ENCODE measurements at places on chromosomes 6 and 20.
A peak's percentile ranks its signal among the peaks of the same experiment; 100 is the strongest.

DNA sequence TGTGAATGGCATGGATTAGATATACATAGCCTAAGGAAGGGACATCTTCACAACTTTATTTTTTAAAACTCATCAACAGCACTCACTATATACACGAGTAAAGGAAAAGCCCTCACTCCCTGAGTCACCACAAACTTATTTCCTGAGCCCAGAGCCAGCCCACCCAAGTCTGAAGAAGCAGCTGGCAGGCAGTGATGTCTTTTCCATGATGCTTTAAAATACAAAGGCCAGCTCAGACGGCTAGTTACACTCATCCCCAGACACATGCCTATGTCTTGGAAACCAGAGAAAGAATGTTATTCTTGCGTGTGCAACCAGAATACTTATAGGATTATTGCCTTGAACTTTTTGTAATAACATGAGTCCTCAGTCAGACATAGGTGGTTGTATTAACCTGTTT, 114.4 kb downstream of the ADGRG6 start:
- DNase-seq: peak; percentile 91

DNA sequence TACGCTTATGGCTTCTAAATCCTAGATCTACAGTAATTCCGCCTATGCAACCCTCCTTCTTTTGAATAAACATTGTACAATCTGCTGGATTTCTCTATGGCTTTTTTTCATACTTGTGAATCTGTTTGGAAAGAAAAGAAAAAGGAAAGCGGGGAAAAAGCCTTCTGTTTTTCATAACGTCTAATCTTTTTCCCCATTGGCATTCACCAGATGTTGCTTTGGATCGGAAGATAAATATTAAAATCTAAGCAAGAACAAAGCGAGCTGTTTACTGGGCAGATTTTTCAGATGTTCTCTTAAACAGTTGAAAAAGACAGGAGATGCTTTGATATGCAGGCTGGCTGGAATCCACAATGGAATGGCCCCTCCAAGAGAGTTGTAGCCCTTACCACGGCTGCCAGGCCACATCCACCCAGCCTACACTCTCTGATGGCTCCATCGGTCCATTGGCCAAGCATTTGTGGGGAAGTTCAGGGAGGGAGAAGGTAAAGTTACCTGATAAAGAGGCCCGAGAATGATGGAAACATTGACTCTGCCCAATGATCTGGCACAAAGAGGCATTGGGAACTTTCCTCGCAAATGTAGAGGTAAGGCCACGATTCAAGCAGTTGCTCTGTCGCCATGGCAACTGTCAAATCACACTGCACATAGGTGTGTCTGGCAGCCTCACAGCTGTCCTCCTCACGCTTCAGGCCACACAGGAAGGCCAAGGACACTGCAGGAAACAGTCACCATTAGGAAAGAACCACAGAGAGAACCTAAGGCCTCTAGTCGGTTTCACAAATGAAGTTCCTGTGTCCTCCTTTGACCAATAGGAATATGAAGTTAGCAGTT, 70.3 kb downstream of the PKHD1 start:
- no peak for DNase-seq

GRCh38 chr20:10547276-10548114, 112.4 kb downstream of the SLX4IP start:
- DNase-seq: no peak

GRCh38 chr20:48490961-48491831, 336.6 kb downstream of the PREX1 start:
- no peak for DNase-seq

DNA sequence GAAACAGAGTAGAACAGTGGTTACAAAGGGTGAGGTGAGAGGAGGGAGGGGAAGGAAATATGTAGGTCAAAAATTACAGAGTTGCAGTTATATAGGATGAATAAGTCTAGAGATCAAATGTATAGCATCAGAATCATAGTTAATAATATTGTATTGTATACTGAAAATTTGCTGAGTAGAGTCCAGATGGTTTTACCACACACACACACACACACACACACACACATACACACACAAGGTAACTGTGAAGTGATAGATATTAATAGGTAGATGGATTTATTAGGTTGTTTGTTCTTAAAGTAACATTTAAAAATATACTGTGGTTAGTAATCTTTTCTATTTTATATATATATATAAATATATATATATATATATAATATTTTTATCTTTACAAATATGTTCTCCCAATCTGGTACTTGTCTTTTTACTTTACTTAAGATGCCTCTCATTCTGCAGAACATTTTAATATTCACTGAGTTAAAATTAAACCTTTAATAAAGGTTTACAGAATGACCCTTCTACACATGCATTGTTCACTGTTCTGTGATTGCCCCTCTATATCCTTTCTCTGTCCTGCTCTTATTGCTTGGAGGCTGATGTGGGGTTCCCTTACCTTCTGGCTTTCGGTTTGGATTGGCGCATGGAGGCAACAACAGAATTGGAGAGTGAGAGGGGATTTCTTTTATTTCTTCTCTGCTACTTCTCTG, 408 bp downstream of the PTCHD4 start:
- DNase-seq: peak; percentile 14

- peak; percentile 67 for DNase-seq
These were observed 75.4 kb upstream of the TMEM244 start for GRCh38 chr6:129936329-129937165.

DNA sequence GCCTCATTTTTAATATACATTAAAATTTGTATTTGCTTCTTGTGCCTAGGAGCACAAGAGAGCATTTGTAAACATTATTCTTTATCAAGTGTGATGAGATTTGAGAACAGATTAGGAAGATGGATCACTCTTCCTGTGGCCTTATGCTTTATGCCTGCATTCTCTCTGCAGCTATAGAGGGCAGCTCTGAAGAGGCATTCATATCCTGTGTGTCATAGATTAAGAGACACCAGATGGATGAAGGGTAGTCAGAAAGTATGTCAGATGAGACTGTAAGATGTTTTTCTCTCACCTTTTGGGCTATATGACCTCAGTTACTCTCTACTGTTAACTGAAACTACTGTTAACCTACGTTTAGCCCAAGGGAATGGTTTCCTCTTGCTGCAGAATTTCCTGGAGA, 61.4 kb downstream of the DNAH8 start:
- no peak for DNase-seq

DNA sequence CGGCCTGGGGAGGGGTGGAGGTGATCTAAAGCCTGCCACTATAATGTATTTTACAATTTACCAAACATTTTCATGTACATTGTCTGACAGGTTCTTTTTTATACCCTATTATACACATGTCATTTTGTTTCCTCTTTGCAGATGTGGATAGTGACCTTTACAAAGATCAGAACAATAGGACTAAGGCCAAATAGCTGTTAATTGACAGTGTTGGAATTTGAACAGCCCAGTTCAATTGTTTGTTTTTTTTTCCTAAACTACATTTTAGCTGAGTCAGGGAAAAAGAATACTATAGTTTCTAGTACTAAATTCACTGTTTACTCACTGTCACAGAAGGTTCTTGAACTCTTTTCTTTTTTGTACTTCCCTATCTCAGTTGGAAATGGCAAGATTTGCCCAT, 40.2 kb downstream of the PGM3 start:
- no peak for DNase-seq

GRCh38 chr20:61067221-61067620, 184.8 kb upstream of the CDH4 start:
- no peak for DNase-seq

GRCh38 chr6:111680015-111680712, 74.5 kb upstream of the TRAF3IP2 start:
- peak; percentile 83 for DNase-seq

DNA sequence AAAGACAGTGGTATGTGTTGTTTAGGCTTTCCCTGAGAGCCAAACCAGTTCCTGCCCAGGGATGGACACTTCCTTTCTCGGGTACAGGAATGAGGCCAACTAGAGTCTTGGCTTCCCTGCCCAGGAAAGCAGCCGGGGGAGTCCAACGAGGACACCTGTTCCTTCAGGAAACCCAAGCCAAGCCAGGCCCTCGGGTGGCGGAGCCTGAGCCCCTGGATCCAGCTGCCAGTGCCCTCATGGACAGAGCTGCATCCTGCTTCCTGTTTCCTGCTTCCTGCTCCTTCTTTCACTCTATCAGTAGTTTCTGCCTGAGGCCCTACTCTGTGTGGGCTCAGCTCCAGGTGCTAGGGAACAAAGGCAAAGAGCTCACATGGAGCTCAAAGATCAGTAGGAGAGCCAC, 7.9 kb upstream of the SIRPA start:
- DNase-seq: no peak

- DNase-seq: no peak
These were observed 2.5 kb upstream of the FASTKD5 start for GRCh38 chr20:3162080-3162611.

DNA sequence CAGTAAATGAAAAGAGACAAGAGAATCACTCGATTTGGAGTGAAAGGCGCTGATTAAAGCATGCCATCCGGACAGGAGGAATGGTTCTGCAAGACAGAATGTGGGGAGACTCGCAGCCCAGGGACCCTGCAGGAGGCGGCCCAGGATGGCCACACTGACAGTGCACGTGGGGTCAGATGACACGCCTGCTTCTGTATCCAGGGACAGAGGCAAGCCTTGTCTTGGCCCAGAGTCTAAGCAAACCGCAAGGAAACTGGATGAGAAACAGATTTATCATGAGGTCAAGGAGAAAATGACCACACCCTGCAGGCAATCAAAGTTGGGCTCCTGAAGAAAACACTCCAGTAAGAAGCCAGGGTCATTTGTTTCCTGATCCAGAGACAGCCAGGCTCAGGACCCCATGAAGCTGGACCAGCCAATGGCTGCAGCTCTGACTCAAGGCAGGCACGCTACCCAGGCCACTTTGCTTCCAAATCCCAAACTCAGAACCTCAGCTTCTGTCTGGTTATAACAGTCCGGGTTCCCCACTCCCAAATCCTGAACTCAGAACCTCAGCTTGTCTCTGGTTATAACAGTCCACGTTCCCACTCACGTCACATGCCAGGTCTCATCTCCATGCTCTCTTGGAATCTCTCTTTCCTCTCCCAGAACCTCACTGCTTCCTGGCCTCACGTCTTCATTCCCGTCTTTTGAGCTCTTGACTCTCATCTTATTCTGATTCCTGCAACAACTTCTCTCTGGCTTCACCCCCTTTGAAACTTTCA, 144.9 kb upstream of the THBS2 start:
- no peak for DNase-seq

DNA sequence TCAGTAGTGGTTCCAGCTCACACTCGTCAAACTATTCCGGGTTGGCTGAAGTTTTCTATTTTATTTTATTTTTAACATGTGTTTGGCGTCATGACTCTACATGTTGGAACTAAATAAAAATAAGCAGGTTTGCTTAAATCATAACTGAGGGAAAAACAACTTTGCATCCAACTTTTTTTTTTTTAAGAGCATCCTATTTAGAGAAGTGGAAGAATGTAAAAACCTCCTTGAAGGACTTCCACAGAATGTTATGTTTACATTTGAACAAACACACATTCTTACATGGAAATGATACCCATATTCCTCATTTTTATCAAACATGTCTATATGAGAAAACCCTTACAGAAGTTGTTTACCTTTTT, 659 bp downstream of the PRDM1 start:
- no peak for DNase-seq

- DNase-seq: no peak
These were observed 13.4 kb upstream of the THEMIS start for GRCh38 chr6:127914240-127914639.

DNA sequence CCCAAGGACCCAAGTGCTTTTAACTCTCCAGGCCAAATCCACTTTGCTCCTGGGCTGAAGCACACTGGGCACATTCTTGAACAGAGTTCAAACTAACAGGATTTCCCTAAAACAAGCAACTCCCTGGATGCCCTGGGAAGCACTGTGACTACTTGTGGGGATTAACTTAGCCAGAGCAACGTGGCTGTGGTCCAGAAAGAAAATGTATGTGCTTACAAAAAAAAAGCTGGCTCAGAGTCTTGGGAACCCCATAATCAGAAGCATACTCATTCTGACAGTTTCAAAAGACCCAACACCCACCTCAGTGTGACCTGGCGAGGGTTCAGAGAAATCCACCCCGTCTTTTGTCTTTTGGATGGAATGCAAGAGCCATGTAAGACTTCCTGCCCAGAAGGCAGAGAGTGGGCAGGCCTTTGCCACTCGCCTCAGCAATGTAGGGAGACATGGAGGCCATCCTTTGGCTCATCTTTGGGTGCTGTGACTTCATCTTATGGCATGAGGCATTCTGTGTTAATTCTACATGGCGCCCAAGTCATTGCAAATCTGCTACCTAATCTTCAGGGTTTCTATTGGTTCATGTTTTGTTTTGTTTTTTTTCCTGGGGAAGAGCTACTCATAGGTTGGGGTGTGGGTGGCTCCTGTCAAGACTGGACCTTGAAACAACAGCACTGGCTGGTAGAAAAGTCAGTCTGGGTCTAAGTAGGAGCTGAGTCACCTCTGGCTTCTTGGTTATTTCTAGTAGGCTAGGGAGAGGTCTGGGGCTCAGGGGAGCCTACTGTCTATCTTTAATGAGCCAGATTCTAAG, 248.6 kb upstream of the SUPT3H start:
- DNase-seq: peak; percentile 91

- DNase-seq: no peak
These were observed 14.2 kb downstream of the GFOD1 start for GRCh38 chr6:13472976-13473767.

- DNase-seq: no peak
These were observed 244.4 kb downstream of the SAMD5 start for GRCh38 chr6:147752689-147753403.

- no peak for DNase-seq
These were observed 53.0 kb downstream of the NUDT3 start for GRCh38 chr6:34339432-34339831.

- DNase-seq: no peak
These were observed 42.3 kb downstream of the CHMP4B start for GRCh38 chr20:33853507-33853813.

DNA sequence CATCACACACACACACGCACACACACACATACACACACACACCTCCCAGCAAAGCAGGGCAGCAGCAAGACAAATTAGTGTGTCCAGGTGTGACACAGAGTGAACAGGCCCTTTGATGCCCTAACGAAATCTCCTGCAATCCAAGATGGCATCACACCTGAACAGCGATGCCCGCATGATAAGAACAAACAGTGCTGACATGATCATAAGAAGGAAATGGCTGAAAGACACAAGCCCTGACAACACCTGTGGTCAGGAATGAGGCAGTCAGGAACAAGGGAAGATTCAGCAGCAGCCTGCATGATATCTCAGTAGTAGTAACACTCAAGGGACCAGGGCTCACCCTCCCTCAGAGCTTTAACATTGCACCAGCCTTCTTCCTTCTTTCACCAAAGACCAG, 156.9 kb downstream of the FAXC start:
- DNase-seq: no peak

All from astrocyte of the hippocampus (primary cell).